ENCODE measurements at places on chromosomes 6 and 20.

DNA sequence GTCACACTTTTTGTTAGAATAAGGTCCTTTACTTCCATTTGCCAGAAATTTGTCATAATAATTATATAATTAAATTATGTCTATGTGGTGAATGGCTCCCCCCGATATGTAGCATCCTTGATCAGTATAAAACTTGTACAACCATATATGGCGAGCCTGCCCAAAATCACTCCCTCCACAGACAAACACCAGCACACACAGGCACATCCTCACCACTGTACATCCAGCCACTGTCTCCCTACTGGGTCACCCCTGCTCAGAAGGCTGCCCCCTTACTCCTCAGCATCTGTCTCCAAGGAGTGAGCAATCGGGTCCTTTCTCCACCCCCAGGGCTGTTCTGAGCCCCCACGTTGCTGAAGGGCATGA is 87.0 kb upstream of the MYL9 start:
- no peaks in the 10 kb centered on the region for H3K27me3 ChIP-seq
- no peak overlapping the region for H3K27ac ChIP-seq
- H3K4me3 ChIP-seq: no peak overlapping the region
- H3K4me1 ChIP-seq: no peaks in the 10 kb centered on the region
- no peaks in the 10 kb centered on the region for H3K36me3 ChIP-seq
- DNase-seq: no peak

- no peak overlapping the region for H3K27ac ChIP-seq
- no peak for DNase-seq
- no peaks in the 10 kb centered on the region for H3K36me3 ChIP-seq
- H3K4me1 ChIP-seq: peaks cover 28% of the 10 kb centered on the region
- no peak overlapping the region for H3K4me3 ChIP-seq
- H3K27me3 ChIP-seq: no peaks in the 10 kb centered on the region
Measured at GRCh38 chr6:53315086-53315724, 33.5 kb downstream of the ELOVL5 start.

DNA sequence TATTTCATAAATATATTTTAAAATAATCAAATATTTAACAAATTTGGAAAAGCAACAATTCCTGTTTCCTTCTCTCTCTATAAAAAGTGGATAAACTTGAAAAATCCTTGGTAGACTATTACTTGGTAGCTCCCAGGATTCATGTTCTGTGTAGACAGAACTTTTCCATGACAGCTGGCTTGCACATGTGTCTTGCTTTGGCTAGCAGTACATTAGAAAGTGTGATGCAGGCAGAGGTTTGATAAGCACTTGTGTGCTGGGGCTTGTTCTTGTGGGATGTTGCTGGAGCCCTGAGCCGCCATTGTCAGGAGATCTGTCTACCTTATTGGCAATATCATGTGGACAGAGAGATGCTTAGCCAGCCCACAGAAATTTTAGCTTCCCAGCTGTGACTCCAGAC is 327.2 kb downstream of the CDKAL1 start:
- no peak overlapping the region for H3K27ac ChIP-seq
- H3K4me3 ChIP-seq: no peak overlapping the region
- H3K36me3 ChIP-seq: no peaks in the 10 kb centered on the region
- no peaks in the 10 kb centered on the region for H3K4me1 ChIP-seq

DNA sequence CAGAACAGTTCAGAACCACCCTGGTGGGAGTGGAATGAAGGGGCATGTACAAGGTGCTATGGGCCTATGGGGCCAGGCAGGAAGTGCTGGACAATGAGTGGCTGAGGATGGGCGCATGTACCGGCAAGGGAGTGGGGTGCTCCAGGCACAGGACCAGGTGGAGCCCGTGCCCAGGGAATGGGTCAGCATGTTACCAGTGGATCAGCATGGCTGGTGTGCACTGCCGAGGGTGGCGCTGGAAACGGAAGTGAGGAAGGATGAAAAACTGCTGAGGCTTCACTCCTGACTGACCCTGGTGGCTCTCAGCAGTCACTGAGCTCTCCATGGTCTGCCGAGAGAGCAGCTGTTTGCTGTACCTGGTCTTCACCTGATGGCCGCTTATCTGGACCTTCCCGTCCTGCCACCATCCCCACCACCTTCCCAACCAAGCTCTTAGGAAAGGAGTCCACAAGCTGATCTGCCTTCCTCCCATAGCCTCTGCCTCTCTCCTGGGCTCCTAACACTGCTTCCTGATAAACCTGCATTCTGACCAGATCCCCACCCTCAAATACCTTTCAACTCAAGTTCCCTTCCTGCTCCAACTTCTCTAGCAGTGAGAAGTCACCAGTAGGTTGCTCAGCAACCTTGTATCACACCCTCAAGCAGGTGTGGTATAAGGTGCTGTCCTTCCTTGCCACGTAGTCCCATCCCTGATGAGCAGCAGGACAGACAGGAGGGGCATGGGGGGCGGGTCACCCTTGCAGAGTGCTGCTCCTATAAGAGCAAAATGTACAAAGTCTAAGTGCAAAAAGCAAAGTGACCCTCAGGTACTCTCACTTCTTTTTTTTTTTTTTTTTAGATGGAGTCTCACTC is 7.1 kb downstream of the UQCC2 start:
- no peaks in the 10 kb centered on the region for H3K27me3 ChIP-seq
- peaks cover 13% of the 10 kb centered on the region for H3K36me3 ChIP-seq
- no peak for DNase-seq
- H3K27ac ChIP-seq: no peak overlapping the region
- H3K4me1 ChIP-seq: peaks cover 6% of the 10 kb centered on the region
- no peak overlapping the region for H3K4me3 ChIP-seq

DNA sequence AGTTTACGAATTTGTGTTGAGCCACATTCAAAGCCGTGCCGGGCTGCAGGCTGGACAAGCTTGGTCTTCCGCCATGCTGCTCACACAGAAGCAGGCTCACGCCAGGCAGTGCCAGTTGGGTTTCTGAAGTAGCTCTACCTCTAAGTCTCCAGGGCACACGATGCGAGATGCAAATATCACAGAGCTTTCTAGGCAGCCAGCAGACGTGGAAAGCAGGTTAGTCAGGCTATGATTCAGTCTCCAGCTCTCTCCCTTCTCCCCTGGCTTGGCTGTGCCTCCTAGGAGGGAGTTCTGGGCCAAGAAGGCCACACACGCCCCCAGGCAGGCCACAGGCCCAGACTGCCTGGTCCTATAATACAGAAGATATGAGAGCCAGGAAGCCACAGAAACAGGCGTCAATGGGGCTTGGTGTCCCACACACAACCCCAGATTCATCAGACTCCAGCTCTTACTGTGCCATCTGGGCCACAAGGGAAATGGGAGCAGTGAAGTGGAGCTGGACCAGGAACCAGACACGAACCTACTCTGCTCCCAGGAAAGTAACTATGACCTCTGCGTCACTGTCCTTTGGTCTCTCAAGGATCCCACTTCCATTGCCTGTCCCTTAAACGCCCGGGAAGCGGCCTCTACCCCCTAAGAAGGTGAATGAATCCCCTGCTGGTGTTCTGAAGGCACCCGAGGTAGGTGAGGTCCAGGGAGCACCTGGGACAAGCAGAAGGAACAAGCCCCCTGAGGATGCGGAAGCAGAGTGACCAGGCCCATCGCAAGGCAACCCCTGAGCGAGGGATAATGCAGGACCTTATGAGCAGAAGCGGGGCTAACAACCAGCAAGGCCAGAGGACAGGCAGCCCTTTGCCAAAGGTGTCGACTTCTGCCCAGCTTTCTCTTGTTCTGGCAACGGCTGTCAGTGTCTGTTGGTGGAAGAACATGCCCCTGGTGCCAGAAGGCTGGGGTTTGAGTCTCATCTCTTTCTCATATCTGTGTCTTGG is 61.2 kb downstream of the GFOD1 start:
- no peak for DNase-seq
- H3K4me1 ChIP-seq: peaks cover 10% of the 10 kb centered on the region
- H3K27ac ChIP-seq: peak overlapping the region; percentile 82
- no peaks in the 10 kb centered on the region for H3K36me3 ChIP-seq
- no peaks in the 10 kb centered on the region for H3K27me3 ChIP-seq
- no peak overlapping the region for H3K4me3 ChIP-seq

DNA sequence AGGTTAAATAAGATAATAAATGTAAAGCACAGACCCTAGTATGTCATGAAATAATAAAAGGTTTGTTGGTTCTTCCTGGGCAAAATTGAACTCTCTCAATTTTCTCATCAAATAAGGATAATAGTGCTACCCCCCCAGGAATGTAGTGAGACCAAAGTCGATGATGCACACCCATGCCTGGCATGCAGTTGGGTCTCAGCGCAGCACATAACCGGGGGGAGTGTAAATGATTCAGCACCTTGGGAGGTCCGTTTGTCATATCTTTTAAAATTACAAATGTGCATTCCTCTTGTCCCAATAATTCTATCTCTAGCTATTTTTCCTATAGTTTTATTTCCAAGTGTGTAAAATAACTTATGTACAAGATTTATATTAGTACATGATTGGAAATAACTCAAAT is 31.3 kb upstream of the CCDC167 start:
- no peak for DNase-seq
- H3K36me3 ChIP-seq: peaks cover 4% of the 10 kb centered on the region
- no peaks in the 10 kb centered on the region for H3K27me3 ChIP-seq

- H3K4me3 ChIP-seq: no peak overlapping the region
- no peak overlapping the region for H3K27ac ChIP-seq
- no peak for DNase-seq
- H3K36me3 ChIP-seq: no peaks in the 10 kb centered on the region
- no peaks in the 10 kb centered on the region for H3K27me3 ChIP-seq
Measured at GRCh38 chr6:45555981-45556771, 178.4 kb upstream of the SUPT3H start.

GRCh38 chr6:87277123-87277522 is 45.3 kb upstream of the SMIM8 start:
- H3K27ac ChIP-seq: no peak overlapping the region
- no peaks in the 10 kb centered on the region for H3K4me1 ChIP-seq
- H3K4me3 ChIP-seq: no peak overlapping the region
- H3K36me3 ChIP-seq: no peaks in the 10 kb centered on the region
- no peak for DNase-seq

DNA sequence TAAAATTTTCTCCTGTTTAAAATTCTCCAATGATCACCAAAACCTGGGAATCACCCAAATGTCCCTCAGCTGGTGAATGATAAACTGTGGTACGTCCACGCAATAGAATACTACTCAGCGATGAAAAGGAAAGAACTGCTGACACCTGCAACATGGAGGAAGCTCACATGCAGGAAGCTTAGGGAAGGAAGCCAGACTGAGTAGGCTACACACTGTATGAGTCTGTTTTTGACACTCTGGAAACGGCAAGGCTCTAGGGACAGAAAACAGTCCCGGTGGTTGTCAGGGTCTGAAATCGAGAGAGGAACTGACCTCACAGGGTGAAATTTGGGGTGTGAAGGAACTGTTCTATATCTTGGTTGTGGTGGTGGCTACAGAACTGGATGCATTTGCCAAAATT is 25.2 kb upstream of the TLDC2 start:
- no peaks in the 10 kb centered on the region for H3K36me3 ChIP-seq
- H3K27me3 ChIP-seq: peaks cover 5% of the 10 kb centered on the region
- H3K4me3 ChIP-seq: no peak overlapping the region
- H3K4me1 ChIP-seq: peaks cover 5% of the 10 kb centered on the region

DNA sequence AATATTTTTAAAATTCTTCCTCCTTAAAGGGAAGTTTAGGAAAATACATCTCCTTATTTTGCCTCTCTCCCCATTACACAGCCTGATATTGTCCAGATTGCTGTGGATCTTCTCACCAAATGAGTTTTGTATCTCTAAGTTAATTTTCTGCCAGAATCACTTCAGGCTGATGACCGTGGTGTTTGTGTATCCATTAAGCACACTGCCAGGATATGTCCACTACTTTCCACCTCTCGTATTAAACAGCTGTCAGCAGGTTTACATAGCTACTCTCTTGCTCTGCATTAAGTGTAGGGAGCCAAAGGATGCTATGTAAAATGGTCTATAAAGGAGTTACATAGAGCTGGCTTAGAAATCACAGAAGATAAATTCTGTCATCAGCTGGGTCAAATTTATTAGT is 201.1 kb downstream of the ZFAND3 start:
- DNase-seq: no peak
- no peak overlapping the region for H3K4me3 ChIP-seq
- H3K4me1 ChIP-seq: no peaks in the 10 kb centered on the region
- no peak overlapping the region for H3K27ac ChIP-seq

DNA sequence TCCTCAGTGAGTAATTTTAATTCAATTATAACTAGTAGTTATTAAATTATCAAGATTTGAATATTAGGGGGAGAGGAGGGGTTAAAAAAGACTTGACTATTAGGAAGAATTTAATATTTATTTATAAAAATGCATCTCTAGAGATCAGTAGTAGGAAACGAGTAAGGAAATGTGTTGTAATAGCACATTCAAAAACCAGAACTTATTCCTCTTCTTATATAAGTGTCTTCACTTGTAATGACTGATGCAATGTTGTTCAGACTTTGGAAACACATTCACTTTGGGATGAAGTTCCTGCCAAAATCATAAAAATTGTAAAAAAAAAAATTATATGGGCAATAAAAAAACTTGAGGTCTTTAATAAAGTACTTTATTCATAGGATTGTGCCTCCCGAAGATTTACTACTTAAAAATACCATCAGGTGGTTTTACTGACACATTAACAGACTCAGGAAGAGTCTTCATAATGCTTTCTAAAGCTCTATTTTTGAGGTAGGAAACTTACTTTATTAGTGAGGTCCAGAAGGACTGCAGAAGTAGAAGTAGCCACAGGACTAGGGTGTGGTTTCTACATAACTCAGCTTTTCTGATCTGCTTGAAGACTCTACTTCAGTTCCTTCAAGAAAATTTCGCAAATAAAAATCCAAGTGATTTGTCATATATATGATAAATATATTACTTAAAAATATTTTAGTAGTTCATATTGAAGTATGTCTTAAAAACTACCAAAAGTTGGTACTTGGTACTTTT is 59.8 kb downstream of the CCDC170 start:
- H3K27me3 ChIP-seq: no peaks in the 10 kb centered on the region
- H3K4me1 ChIP-seq: no peaks in the 10 kb centered on the region
- H3K27ac ChIP-seq: no peak overlapping the region
- H3K4me3 ChIP-seq: no peak overlapping the region

- DNase-seq: no peak
- H3K27ac ChIP-seq: no peak overlapping the region
- H3K4me3 ChIP-seq: no peak overlapping the region
- H3K4me1 ChIP-seq: no peaks in the 10 kb centered on the region
Measured at GRCh38 chr6:78577585-78577984, 289.8 kb upstream of the IRAK1BP1 start.

GRCh38 chr20:59217173-59217572 is 53.6 kb downstream of the ZNF831 start:
- H3K27ac ChIP-seq: no peak overlapping the region
- no peak for DNase-seq
- H3K4me1 ChIP-seq: no peaks in the 10 kb centered on the region
- H3K36me3 ChIP-seq: peaks cover 67% of the 10 kb centered on the region
- H3K4me3 ChIP-seq: no peak overlapping the region

DNA sequence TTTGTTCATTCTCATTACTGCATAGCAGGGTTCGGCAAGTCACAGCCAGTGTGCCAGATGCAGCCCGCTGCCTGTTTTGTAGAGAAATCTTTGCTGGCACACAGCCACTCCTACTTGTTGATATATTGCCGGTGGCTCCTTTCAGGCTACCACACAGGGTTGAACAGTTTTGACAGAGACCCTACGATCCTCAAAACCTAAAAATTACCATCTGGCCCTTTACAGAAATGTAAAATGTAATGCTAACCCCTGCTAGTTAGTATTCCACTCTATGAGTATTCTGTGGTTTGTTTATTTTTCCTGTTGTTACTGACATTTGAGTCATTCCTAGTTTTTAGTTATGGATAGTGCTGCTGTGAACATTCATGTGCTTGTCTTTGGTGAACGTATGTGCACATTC is 11.5 kb downstream of the DHX35 start:
- H3K27me3 ChIP-seq: no peaks in the 10 kb centered on the region
- DNase-seq: no peak
- H3K4me3 ChIP-seq: no peak overlapping the region

GRCh38 chr6:25223490-25223991 is 55.6 kb upstream of the CARMIL1 start:
- peaks cover 3% of the 10 kb centered on the region for H3K4me1 ChIP-seq
- DNase-seq: peak; percentile 60
- no peak overlapping the region for H3K27ac ChIP-seq
- no peak overlapping the region for H3K4me3 ChIP-seq
